ENCODE measurements at places on chromosomes 7 and 10. TPM values are rescaled to one million over a fixed set of nuclear protein-coding genes. Genes with fewer than 3 reads are reported as not detected.

DNA sequence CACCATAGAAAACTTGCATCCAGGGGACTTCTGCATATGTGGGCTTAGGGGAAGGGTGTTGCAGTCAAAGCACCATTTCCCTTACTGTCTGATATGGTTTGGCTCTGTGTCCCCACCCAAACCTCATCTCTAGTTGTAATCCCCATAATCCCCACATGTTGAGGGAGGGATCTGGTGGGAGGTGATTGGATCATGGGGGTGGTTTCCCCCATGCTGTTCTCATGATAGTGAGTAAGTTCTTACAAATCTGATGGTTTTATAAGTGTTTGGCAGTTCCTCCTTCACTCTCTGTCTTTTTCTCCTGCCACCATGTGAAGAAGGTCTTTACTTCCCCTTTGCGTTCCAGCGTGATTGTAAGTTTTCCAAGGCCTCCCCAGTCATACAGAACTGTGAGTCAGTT, 177.4 kb downstream of the ADK start:
- DNase-seq: no peak
- no peaks in the 10 kb centered on the region for H3K27me3 ChIP-seq
- H3K4me1 ChIP-seq: no peaks in the 10 kb centered on the region

GRCh38 chr10:8043569-8044306, 10.8 kb upstream of the GATA3 start:
- peaks cover 100% of the 10 kb centered on the region for H3K27me3 ChIP-seq
- no peak for DNase-seq
- peaks cover 41% of the 10 kb centered on the region for H3K4me1 ChIP-seq
- H3K36me3 ChIP-seq: no peaks in the 10 kb centered on the region
- H3K27ac ChIP-seq: no peak overlapping the region

ZNF735 gene
- not detected for total RNA-seq

DNA sequence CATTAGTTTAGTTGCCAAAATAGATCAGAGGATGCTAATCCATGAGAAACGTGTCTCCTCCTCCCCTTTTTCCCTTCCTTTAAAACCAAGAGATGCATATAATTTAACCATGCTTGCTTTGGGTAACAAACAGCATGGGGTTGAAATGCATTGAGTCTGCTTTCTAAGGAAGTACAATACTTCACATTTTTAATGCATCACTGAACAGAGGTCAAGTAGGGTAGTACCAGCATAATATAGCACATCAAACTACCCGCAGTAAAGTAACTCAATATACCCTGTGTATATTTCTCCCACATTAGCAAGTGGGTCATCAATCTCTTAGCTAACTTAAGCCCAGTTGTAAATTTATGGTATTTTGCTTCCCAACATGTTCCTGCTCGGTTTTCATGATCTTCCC, 239.3 kb upstream of the SEMA3C start:
- DNase-seq: no peak
- H3K27me3 ChIP-seq: no peaks in the 10 kb centered on the region
- H3K27ac ChIP-seq: no peak overlapping the region

- no peaks in the 10 kb centered on the region for H3K36me3 ChIP-seq
- H3K27ac ChIP-seq: no peak overlapping the region
These were observed 89.8 kb upstream of the AKR1E2 start for GRCh38 chr10:4736183-4736582.

IFIT3 gene
- total RNA-seq: 6.9 TPM

DNA sequence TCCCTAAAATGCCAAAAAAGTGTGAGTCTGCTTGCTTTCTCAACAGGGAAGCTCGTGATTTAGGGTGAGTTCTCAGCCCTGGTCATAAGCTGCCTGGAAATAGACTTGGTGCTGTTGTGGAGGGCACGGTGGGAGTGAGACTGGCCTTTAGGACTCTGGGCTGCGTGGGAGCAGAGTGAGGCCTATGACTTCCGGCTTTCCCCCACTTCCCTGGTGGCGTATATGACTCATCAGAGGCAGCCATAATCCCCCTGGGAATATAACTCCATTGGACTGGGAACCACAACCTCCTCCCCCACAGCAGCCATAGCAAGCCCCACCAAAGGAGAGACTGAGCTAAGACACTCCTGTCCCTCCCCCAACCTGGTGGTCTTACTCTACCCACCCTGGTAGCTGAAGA, 95.0 kb downstream of the PON1 start:
- H3K27ac ChIP-seq: no peak overlapping the region
- no peaks in the 10 kb centered on the region for H3K27me3 ChIP-seq
- no peak for DNase-seq
- H3K36me3 ChIP-seq: peaks cover 6% of the 10 kb centered on the region

ACTL6B gene
- total RNA-seq: not detected

GRCh38 chr10:67790534-67791408, 47.2 kb downstream of the DNAJC12 start:
- H3K4me1 ChIP-seq: no peaks in the 10 kb centered on the region
- H3K27ac ChIP-seq: no peak overlapping the region
- DNase-seq: no peak
- H3K27me3 ChIP-seq: no peaks in the 10 kb centered on the region

- no peak overlapping the region for H3K4me3 ChIP-seq
- no peak overlapping the region for H3K27ac ChIP-seq
- no peaks in the 10 kb centered on the region for H3K4me1 ChIP-seq
- no peaks in the 10 kb centered on the region for H3K27me3 ChIP-seq
- H3K36me3 ChIP-seq: no peaks in the 10 kb centered on the region
- DNase-seq: no peak
These were observed 156.1 kb upstream of the NPY start for GRCh38 chr7:24127930-24128329.

DNA sequence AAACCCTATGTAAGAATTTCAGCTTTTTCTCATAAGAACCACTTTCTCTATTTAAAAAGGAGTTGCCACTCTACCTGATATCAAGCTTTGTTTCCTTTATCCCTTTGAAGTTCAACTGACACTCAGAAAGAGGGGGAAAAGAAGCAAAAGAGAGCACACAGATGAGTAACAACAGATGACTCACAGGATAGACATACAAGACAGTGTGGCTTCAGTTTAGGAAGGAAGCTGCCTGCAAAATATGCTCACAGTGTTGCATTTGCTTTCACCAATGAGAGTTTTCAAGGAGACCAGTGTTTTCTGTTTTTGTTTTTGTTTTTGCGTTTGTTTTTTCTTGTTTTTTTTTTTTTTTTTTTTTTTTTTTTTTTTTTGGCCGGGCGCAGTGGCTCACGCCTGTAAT, 1181.6 kb downstream of the DNAJB9 start:
- H3K4me3 ChIP-seq: no peak overlapping the region
- no peak overlapping the region for H3K27ac ChIP-seq
- no peaks in the 10 kb centered on the region for H3K27me3 ChIP-seq

CDK13 gene
- total RNA-seq: 22.7 TPM

RNF148 gene
- total RNA-seq: not detected

IGFBP1 gene
- total RNA-seq: not detected

CDC14C gene
- not detected for total RNA-seq

Measured in left ventricle myocardium inferior (tissue), 1 donor.